Midbrain (tissue), 1 donor: ENCODE measurements at places on chromosomes 4 and X.

GRCh38 chr4:133124746-133125145 lies 24.3 kb upstream of the PCDH10 start:
- DNase-seq, result no peak

- no peak for DNase-seq
Observed at GRCh38 chr4:89161841-89162240, 50.5 kb downstream of the TIGD2 start.

DNA sequence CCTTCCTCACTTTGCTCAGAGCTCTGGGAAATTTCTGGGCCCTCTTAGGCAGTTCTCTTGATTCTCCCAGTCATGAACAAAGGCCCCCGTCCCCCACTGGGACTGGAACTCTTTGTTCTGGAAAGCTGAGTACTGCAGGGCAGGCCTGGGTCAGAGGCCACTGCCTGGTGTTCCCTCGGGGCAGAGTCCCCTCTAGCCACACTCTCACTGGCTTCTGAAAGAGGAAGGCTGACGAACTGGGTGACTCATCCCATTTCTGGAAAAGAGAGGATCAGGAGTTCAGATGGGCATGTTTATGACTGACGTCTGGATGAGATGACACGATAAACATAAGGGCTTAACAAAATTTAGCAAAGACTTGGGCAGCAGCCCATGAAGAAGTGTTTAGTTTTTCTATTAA lies 47.7 kb downstream of the DDX3X start:
- no peak for DNase-seq

DNA sequence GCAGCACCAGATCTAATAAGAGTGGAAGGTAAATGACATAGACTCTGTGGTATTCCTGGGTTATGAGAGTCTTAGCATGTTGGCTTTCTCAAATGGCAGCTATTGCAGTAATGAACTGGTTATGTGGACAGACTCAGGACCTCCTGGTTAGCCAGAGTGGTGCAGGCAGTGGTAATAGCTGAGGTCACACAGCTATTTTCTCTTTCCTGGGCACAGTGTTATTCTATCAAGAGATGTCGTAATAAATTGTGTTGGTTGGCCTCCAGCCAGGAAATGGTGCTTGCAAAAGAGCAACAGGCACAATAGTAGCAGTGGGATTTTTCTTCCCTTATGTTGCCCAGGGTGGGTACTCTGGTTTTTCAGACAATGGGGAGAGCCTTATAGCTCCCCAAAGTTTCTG lies 279.2 kb upstream of the FGF16 start:
- no peak for DNase-seq

GRCh38 chrX:110258552-110258951 lies 59.3 kb downstream of the AMMECR1 start:
- DNase-seq, result no peak

DNA sequence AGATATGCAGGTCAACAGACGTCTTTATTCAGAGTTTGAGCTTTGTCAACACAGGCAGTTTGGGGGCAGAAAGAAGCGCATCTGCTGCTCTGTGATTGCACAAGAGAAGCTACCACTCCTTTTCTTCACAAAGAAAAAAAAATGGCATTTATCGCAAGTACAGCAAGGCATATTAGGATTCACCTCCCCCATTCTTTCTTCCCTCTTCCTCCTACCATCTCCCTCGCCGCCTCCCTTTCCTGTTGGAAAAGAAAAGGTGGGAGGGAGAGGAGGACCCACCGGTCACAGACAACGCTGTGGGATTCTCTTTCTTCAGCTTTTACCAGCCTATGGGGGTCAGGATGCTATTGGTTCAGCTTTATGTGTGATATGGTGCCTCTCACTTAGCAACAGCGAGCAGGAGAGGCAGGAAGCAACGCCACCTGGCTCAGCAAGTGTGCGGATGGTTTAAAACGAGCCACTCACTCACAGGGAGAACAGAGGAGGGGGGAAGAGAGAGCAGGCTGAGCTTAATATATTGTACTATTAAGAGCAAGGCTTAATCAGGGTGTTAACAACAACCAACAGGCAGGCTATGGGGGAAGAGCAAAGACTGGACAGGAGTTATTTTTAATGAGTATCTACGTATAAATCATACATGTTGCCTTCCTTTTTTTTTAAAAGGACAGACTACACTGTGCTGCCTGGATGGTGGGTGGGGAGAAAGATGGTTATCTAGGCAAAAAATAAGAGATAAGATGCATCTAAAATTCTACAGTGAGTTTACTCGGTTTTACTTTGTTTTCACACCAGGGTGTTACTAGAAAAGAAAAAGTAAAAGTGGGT lies 104.7 kb downstream of the MAML3 start:
- DNase-seq, result peak; percentile 41

GRCh38 chr4:87093443-87094123 lies 126.8 kb downstream of the KLHL8 start:
- peak; percentile 71 for DNase-seq

DNA sequence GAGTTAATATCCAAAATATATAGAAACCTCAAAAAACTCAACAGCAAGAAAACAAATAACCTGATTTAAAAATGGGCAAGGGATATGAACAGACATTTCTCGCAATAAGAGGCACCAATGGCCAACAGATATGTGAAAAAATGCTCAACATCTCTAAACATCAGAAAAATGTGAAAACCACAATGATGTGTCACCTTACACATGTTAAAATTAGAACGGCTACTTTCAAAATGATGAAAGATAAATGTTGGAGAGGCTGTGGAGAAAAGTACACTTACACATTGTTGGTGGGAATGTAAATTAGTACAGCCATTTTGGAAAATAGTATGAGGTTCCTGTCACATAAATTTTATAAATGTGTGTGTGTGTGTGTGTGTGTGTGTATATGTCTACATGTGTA lies 731.3 kb downstream of the DMD start:
- DNase-seq, result no peak

- DNase-seq, result no peak
Observed at GRCh38 chrX:9433596-9433995, 31.3 kb upstream of the TBL1X start.

DNA sequence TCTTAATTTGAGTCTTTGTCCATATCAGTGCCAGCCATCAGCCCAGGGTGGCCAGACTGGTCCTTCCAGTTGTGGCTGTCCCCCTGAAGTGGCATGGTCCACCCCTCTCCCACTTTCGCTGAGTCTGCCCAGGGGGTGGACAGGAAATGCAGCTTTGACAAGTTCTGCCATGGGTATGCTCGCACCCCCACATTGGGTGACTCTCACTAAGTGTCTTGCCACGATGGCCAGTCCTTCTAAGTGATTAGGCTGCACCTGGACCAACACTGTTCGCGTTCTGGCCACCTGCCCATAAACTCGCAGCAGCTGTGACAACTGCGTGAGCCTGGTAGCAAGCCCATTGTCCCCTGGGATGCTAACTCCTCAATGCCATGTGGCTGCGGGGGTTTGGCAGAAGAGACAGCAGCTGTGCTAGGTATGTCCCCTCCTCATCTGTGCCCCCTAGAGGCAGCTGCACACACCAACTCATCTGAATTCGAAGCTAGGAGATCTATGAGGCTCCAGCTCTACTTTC lies 10.0 kb upstream of the LNX1 start:
- DNase-seq, result no peak
